ENCODE measurements at places on chromosomes 4 and X.

DNA sequence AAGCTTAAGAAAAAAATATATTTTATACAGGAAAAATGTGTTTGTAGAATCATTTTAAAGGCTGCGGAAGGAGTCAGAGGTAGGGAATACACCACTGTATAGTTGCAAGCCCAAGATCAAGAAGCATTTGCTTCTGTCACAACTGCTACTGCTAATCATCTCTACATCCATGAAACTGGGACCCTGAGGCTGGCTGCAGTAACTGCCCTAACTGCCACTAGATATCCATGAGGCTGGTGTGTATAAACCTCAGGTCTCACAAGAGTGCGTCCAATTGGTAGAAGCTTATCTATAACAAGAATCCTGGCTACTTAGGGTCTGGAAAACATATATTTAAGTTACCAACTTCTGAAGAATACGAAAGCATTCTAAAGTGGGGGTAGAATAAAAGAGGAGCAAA lies 69.1 kb downstream of the RXFP1 start:
- DNase-seq: no peak

DNA sequence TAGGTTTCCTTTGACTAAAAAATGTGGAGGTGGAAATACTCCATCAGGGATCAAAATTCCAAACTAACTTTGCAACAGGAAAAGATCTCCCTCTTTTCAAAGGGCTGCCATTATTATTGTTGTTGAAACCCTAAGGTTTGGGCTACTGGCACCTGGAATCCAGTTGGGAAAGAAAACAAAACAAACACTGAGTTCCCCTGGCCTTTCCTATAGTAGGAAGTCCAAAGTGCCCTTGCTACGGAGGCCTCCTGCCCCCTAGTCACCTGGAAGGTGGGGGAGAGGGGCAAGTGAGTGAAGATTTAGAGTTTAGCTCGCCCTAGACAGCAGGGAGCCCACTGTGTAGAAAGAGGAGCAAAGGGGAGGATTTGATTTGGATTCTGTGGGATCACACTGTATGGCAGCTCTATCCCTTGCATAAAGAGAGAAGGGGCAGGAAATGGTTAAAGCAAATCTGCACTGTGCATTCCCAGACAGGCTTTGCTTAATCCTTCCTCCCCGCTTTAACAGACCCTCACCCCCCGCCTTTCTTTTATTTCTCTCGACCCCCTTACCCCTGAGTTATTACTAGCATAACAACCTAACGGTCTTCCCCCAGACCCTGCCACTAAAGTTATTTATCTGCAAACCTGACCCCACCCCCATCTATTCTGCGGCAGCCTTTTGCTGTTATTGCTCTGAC lies 627 bp upstream of the FAT4 start:
- DNase-seq: no peak

DNA sequence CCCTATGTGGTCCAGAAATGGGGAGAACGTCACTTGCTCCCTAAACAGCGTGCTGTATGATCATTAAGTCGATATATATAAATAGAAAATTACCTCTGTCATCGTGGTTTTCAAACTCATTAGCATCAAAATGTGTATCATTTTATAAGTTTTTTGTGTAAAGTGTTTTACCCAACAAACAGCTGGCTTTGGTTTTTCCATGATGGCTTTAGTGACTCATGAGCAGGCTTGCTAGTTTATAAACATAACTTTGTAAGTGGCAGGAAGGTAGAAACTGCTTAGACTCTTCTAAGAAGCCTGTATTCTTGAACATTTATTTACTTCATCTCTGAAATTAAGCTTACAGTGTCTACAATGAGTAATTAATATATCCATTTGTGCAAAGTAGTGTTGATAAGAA lies 108.4 kb upstream of the DIPK2B start:
- no peak for DNase-seq

DNA sequence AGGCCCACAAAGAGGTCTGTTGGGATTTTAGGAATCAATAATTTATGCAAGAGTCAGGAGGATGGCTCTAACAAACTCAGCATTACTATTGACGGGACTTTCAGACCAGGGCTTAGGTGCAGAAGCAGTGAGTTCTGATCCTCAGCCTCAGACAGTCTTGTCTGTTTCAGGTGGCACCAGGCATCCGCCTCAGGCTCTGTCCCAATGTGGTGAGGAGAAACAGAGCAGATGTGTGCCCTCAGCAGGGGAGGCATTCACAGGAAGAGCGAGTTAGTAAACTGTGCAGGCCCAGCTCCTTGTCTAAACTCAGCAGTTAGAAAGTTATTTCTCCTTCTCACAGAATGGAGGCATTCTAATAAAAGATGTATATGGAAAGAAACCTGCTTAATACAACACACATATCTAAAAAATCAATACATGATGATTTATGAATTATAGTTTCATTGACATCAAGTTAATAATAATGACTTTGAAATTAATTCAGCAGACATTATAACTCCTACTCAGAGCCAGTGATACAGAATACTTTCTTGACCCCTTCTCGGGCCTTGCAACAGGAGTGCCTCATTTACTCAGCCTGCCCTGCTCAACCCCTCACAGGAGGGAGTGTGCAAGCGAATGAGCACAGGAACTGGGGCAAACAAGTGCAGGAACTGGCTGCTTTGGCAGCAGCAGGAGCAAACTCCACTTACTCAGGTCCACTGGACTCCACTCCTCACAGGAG lies 202.8 kb upstream of the SMIM31 start:
- no peak for DNase-seq

DNA sequence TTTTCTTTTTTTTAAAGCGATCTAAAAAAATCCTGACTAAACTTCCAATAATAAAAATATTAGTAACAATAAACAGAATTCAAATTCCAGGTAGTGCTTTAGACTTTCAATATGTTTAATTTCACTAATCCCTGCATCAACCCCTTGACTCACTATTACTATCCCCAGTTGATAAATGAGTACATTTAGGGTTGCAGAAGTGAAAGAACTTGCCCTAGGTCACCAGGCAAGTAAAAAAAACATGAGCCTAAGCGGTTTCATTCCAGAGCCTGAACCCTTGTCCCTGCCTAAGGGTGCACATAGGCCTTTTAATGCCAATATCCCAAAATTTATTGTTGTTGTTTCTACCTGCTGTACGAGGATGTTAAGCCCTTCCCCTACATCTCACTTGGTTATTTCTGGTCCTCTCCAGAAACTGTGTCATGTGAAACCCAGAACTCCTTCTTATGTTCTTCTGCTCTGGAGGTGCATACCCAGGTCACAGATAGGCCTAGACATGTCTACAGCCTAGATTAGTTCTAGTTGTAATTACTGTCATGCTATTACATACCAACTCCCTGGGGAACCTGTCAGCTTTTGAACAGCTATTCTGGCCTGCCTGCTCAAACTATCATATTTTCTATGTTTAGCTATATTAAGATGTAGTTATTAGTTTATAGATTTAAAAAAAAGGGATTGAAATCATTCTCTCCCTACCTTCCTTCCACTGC lies 244.5 kb upstream of the PITX2 start:
- DNase-seq: no peak

DNA sequence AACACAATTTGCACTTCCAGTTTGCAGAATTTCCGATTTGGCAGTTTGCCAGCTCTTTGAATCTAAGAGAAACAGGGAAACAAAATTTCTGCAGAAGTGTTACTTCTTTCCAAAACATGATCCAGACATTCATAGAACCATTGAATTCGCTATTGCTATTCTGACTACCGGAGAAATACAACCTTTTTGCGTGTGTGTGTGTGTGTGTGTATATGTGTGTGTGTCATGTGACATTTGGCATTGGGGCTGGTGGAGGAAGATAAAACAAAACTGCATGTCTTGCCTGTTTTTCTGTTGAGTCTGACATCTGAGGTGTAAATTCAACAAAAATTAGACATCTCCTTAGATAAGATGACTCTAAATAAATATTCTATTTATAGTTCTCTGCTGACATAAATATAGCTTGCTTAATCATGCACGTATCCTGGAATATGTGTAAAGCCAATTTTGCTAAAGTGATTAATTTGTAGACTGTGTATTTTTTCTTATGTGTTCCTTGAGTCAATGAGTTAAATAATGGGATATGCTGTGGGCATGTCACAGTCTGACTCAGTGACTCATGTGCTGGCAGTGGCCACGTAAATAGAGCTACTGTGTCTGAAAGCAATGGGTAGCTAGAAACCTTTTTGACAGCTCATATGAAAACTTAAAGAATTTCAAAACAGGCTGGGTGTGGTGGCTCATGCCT lies 98.9 kb downstream of the HPGD start:
- no peak for DNase-seq

- no peak for DNase-seq
These were observed 37.3 kb upstream of the LPAR4 start for GRCh38 chrX:78710171-78710570.

GRCh38 chrX:32483534-32484136 lies 727.7 kb downstream of the DMD start:
- DNase-seq: no peak

DNA sequence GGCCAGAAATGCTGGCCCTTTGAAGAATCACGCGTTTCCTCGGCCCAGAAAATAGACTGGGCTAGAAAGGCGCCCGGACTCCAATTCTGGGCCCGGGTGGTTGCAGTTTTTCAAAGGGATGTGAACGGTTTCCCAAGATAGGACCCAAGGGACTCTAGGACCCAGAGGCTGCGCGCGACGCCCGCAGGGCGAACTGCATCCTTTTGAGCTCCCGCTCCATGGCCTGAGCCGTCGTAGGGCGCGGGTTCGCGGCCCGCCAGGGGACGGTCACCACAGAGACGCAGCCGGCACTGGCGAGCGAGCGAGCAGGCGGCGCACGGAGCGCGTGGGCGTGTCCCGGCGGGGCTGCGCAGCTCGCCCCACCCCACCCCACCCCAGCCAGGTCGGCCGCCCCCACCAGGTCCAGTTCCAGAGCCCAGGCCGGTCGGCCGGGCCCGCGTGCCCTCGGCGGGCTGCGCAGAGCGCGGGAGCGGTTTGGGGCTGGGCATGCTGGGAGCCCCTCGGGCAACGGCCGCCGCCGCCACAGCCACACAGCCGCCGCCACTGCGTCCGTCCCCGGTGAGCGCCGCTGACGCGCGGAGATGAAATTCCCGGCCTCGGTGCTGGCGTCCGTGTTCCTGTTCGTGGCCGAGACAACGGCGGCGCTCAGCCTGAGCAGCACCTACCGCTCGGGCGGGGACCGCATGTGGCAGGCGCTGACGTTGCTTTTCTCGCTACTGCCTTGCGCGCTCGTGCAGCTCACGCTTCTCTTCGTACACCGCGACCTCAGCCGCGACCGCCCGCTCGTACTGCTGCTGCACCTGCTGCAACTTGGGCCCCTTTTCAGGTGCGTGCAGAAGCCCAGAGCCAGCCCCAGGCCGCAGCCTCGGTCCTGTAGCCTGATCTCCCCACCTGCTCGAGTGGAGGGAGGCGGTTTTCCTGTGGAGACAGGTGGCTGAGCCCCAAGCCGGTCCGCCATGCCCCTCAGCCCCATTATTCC lies at the start of gene XK:
TSS of gene XK (plus strand) at position 411 of the 979 bp plus-strand sequence. CDS start at position 582, 171 bp downstream.
- peak; percentile 25 for DNase-seq

GRCh38 chrX:110060317-110060716 lies 57.4 kb downstream of the TMEM164 start:
- DNase-seq: no peak

DNA sequence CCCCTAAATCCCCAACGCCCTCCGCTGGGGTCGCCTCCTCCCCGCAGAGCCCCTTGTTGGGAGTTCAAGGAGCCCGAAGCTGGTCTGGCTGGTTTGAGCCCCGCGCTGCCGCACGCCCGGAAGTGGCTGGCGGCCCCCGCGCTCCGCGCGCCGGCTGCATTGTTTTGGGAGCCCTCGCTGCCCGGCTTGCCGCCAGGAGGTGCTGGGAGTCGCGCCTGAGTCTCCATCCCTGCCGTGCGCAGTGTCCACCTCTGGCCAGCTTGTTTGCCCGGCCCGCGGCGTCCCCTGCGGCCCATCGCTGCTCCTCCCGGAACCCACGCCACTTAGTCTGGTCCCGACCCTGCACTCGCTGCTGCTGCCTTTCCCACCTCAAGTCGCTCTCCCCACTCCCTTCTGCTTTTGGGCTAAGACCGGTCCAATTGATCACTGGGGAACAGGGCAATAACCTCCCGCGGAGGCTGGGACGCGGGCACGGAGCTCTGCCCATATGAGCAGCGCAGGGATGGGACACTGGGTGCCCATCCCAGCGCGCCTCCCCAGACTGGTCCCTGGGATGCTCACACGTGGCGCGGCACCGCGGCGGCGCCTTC lies 2.2 kb upstream of the SFRP2 start:
- DNase-seq: no peak

- DNase-seq: no peak
These were observed 291.2 kb upstream of the PPARGC1A start for GRCh38 chr4:24181005-24181404.

All from stimulated activated CD8-positive, alpha-beta memory T cell treated with anti-CD3 and anti-CD28 coated beads, Interleukin-7, amount 100 ng/mL, for 4 hours (primary cell).